ENCODE measurements at places on chromosomes 2 and 18. TPM values are rescaled to one million over a fixed set of nuclear protein-coding genes. Genes with fewer than 3 reads are reported as not detected.

DNA sequence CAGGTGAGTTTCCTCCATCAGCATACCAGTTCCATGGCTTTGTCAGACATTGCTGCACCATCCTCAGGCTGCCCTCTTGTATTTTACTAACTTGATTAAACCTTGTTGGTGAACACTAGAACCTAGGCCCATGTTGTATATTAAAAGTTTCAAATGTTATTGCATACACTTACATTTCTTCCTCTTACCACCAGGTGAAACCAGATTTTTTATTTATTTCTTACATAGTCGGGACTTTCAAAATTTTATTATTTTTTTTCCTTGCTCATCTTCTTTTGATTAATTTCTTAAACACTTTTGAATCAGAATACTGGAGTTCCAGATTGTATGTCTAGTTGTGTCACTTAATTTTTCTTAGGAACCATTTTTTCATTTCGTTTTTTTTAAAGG lies 5.9 kb downstream of the CERS6 start:
- no peak for DNase-seq

DNA sequence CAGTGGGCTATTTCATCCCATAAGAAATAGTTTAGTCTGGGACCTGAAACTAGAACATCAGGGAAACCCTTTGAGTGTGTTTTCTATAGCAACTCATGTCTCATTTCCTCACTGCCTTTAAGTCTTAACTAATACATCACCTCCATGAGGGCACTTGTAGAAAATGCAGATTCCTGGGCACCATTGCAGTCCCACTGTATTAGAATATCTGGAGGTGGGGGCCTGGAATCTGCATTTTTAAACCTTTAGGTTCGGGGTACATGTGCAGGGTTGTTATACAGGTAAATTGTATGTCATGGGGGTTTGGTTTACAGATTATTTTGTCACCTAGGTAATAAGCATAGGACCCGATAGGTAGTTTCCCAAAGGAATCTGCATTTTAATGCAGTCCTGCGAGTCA lies 87.4 kb downstream of the ARHGEF33 start:
- DNase-seq: no peak

- no peak for DNase-seq
Observed at GRCh38 chr2:185567196-185567595, 171.4 kb upstream of the FSIP2 start.

DNA sequence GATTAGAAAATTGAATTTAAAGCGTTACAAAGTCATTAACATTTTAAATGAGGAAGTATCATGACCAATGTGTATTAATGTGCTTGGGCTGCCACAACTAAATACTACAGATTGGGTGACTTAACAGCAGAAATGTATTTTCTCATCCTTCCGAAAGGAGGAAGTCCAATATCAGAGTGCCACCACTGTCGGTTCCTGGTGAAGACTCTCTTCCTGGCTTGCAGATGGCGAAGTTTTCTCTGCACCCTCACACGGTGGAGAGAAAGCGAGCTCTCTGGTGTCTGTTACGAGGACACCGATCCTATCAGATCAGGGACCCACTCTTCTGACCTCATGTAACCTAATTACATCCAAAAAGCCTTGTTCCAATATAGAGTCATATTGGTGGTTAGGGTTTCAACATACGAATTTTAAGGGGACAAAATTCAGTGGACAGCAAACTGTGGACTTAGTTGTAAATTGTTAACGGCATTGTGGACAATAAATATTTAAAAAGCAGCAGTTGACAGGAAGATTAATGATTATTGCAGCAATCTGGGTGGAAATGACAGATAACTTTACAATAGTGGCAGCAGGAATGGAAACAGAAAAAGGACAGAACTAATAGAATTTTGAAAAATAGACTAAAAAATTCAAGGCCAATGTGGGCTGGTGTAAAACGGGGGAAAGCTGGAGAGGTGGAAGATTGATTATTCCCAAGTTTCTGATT lies 35.1 kb upstream of the CYRIA start:
- DNase-seq: no peak

DNA sequence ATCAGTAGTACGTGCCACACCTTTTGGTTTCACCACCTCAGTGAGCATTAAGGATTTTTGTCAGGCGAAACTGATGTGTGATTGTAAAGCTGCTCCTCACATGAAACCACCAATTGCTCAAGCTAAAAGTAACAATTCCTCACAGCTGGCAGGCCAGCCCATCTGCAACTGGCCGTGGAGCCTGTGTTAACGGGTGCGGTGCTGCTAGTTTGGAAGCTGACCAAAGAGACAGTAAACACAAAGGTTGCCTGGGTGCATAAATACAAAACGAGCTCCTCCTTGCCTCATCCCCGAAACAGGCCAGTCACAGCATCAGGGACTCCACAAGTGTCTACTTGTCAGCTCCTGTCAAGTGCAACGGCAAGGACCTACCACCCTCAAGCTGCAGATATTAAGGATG lies 32.0 kb downstream of the LGALSL start:
- DNase-seq: peak; percentile 27

DNA sequence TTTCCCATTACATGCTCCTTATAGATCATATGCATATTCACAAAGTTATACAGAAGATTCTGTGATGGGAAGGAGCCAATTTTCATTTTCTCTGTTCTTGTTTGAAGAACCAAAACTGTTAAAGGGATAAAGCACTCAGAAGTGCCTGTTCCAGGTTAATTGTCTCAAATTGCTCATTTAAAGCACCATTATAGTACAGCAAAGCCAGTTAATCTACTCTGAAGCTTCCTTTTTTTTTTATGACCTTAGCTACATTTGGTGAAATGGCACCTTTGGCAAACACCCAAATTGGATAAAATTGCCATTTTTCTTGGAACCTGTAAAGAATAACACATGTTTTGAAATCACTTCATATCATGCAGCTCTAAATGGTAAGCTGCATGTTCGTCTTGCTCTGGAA lies 1092.3 kb downstream of the BCL11A start:
- no peak for DNase-seq

DNA sequence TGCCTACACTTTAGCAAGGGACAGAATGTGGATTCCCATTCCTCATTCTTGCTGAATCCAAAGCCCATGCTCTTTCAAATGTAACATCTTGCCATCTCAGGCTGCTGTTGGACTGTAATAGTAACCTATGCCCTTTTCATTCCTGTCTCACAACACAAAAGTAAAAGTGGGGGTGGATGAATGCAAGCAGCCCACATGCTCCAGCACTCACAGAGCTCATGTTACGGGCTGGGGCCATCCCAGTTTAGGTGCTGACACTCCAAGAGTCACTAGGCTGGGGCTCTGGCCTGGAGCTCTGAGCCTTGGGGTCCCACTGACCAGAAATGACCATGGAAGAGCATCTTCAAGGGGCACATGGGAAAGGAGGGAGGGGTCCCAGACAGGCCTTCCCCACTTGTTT lies 47.6 kb downstream of the CCBE1 start:
- DNase-seq: no peak

DNA sequence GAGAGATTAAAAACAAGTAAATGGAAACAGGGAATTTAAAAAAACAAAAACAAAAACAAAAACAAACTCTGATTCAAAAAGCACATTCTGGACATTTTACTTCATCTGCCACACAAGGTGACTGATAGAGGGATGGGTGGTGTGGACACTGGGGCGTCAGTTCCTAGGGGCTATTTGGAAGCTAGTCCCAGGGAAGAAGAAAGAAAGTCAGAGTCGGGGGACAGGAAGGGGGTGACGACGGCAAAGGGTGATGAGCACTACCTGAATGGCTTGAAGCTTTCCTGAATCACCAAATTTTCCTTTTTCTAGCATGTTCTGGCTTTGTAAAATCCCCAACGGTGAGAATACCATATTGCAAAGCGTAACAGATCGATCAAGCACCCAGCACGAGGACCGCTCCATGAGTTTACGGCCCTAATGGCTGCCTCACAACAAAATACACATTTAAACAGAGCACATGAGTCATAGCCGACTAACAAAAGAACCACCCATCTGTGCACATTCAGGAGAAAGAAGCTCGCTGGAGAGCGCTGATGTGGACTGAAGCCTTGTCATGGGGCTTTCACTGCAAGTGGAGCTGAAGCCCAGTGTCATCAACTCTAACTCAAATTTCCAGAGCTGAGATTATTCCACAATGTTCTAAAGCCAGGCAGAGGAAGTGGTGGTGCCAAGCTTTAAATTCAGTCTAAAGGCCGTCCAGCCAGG lies 178.9 kb downstream of the LNPK start:
- DNase-seq: peak; percentile 86

GRCh38 chr2:24507549-24507948 lies 16.5 kb downstream of the NCOA1 start:
- no peak for DNase-seq

- DNase-seq: no peak
Observed at GRCh38 chr18:68779169-68779568, 18.7 kb upstream of the CCDC102B start.

DNA sequence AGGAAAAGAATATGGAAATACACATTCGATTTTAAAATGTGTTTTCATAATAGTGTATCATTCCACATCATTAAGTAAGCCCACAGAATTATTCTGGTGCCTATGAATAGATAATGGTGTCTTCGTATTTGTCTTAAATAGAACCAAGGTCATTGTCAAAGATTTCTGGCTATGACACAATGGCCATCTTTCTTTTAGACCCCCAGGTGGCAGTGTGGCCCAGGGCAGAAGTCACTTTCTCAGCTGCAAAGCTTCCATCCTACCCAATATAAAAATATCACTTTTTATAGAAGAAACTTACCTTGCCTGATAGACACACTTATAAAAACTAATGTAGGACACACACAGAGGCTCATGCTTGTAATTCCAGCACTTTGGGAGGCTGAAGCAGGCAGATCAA lies 57.5 kb downstream of the ZRANB3 start:
- DNase-seq: no peak

GRCh38 chr2:37375741-37376288 lies 31.4 kb downstream of the QPCT start:
- no peak for DNase-seq

DNA sequence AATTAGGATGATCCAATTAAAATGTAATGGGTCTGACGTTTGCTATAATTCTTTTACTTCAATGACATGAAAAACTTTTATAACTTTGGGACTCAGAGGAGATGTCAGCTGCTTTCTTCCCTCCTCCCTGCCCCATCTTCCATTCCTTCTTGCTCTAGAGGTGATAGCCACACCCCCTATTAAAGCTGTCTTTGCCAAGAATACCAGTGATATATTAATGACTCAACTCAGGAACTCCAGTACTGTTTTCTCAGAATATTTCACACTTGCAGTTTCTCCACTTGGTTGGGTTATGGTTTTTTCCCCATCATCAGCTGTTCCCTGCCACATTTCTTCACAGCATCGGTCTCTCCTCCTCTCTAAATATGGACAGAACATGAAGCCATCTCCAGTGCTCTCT lies 184.0 kb downstream of the KCNE4 start:
- no peak for DNase-seq

- DNase-seq: no peak
Observed at GRCh38 chr2:44285174-44285573, 9.9 kb downstream of the SLC3A1 start.

DNA sequence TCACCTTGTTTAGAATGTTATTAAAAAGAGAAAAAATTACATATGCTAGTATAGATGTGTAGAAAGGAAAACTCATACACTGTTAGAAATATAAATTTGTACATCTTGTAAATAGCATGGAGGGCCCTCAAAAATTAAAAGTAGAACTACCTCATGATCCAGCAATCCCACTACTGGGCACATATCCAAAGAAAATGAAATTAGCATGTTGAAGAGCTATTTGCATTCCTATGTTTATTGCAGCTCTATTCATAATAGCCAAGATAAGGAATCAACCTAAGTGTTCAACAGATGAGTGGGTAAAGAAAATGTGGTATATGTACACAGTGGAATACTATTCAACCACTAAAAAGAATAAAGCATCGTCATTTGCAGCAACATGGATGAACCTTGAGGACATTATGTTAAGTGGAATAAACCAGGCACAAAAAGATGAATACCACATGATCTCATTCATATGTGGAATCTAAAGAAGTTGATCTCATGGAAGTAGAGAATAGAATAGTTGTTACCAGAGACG lies 251.5 kb upstream of the THUMPD2 start:
- DNase-seq: no peak

GRCh38 chr2:151238527-151239487 lies 22.9 kb downstream of the RBM43 start:
- peak; percentile 49 for DNase-seq

DNA sequence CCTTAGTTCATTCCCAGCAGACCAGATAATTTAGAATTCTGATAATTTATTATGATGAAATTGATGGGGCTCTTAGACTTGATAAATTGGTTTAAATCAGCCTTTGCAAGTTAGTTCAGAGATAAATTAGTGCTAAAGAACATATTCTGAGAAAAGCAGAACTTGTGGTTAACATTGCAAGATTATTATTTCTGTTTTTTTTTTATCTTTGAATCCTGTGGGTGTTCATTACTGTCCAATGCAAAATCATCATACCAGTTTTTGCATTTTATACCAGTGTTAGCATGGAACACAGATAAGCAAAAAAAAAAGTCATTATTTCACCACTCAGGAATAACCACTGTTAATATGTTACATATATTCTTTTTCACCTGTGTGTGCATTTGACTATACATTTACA lies 9.1 kb downstream of the SEPTIN2 start:
- DNase-seq: no peak

DNA sequence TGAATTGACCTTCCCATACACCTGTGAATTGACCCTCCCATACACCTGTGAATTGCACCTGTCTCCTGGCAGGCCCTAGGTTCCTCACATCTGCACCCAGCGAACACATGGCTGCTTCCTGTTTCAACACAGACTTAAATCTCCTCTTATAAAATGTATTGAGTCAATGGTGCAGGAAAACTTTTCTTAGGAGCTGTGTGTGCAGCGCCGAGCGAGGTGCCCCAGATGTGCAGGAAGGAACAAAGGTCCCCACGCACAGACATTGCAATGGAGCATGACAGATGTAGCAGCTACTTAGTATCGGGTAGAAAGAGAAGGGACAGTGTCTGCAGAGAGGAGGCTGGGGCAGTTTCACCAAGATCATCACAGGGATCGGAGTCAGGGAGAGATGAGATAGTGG lies 85.5 kb upstream of the PXDN start:
- DNase-seq: no peak

- peak; percentile 24 for DNase-seq
Observed at GRCh38 chr2:60297296-60298005, 256.0 kb downstream of the BCL11A start.

GRCh38 chr18:36215577-36215976 lies 28.3 kb downstream of the MOCOS start:
- DNase-seq: no peak

- peak; percentile 54 for DNase-seq
Observed at GRCh38 chr2:189580658-189581353, at the start of gene SLC40A1. TSS of gene SLC40A1 (minus strand) at chr2:189580786. CDS start at chr2:189580460, 326 bp downstream.

DNA sequence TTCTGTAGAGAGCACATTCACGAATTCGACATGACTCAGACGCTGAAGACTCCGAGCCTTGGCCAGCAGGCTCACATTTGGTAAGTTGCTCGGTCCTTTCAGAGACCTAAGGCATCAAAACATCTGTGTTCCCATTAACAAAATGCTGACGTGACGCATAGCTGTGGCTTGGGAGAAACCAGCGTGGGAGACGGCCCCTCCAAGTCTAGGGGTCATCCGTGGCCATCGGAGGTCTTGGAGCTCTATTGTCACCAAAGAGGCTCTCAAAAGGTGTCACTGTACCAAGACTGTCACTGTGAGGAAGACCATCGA lies 14.9 kb downstream of the FBLN7 start:
- DNase-seq: peak; percentile 14

The IL1RL2 gene
- not detected for total RNA-seq

The NTSR2 gene
- not detected for total RNA-seq

The SERPINB11 gene
- total RNA-seq: not detected

The IL1B gene
- 15.8 TPM for total RNA-seq

The IKZF2 gene
- 5.2 TPM for total RNA-seq

The SOX11 gene
- total RNA-seq: 2.8 TPM

The TMEM17 gene
- total RNA-seq: 2.6 TPM

The ANKRD30B gene
- total RNA-seq: 0.67 TPM

The CYRIA gene
- total RNA-seq: 1.3 TPM

The IL18R1 gene
- total RNA-seq: not detected

The SERPINB13 gene
- not detected for total RNA-seq

The ZNF516 gene
- 1.7 TPM for total RNA-seq
